AG08395 (cell line): ENCODE measurements at places on chromosomes 1 and 21.

GRCh38 chr1:32929366-32929765 lies 28.2 kb upstream of the TMEM54 start:
- no peak for DNase-seq

DNA sequence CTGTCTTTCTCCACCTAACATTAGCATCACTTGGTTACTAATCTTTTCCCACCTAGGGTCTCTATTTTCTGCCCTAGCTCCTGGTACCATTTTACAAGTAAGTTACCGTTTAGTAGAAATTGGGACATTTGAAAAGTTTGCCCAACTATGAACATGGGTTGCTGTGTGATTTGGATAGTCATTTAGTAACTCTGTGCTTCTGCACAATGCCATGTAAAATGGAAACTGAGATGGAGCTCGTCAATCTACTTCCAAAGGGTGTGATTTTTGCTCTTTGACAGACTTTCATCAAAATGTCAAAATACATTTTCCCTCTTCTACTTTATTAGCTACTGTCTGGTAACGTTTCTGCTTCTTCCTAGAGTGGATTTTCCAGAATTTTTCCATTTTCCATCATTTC lies 381.5 kb upstream of the B3GALT2 start:
- DNase-seq, result no peak

GRCh38 chr1:207565546-207566468 lies 69.8 kb downstream of the CR1 start:
- DNase-seq, result no peak

DNA sequence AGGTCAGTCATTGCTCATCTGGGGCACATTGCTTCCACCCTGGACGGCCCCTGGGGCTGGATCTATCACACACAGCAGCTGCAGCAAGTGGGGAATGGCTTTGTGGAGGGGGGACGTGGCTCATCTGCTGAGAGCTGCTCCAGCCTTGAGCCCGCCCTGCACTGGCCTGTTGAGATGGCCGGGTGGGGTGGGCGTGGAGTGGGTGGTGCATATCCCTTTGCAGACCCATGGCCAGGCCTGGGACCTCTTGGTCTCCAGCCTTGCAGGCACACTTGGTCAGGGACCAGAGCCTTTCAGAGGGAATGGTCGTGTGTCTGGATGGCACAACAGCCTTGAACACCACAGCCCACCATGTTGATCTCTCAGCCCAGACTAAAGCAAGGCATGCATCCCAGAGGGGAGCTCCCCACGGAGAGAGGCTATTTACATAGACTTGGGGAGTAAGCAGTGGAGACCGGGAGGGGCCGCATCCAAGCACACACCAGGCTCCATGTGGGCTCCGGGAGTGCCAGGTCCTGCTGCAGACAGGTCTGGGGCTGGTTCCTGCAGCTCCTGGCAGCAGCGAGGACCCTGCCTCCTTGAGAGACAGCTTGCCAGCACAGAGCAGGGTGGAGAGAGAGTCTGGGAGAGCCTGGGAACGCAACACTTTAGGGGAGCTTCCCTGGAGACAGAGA lies 52.8 kb upstream of the SELENON start:
- no peak for DNase-seq

DNA sequence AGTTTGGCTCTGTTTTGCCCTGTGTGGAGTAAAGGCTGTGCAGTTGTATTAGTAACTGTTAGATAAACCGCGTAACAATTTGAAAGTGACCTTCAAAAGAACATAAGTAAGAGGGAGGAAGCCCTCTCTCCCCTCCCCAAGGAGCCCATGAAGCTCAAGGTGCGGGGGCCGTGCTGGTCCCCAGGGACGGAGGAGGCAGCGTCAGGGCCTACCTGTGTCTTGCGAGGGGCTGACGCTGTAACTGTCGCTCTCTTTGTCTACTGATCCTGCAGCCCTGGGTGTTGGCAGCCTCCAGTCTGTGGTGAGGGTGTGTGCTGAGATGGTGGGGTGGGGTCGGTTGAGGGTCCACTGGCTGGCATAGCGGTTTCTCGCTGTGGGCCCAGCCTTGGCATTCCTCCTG lies 176.6 kb downstream of the PCP4 start:
- no peak for DNase-seq

- peak; percentile 79 for DNase-seq
Measured at GRCh38 chr1:42756956-42757891, 9.6 kb downstream of the P3H1 start.
